ENCODE measurements at places on chromosomes 7 and 10.
A peak's percentile ranks its signal among the peaks of the same experiment; 100 is the strongest.

- DNase-seq, result no peak
Measured at GRCh38 chr7:129968592-129969383, 16.0 kb upstream of the UBE2H start.

DNA sequence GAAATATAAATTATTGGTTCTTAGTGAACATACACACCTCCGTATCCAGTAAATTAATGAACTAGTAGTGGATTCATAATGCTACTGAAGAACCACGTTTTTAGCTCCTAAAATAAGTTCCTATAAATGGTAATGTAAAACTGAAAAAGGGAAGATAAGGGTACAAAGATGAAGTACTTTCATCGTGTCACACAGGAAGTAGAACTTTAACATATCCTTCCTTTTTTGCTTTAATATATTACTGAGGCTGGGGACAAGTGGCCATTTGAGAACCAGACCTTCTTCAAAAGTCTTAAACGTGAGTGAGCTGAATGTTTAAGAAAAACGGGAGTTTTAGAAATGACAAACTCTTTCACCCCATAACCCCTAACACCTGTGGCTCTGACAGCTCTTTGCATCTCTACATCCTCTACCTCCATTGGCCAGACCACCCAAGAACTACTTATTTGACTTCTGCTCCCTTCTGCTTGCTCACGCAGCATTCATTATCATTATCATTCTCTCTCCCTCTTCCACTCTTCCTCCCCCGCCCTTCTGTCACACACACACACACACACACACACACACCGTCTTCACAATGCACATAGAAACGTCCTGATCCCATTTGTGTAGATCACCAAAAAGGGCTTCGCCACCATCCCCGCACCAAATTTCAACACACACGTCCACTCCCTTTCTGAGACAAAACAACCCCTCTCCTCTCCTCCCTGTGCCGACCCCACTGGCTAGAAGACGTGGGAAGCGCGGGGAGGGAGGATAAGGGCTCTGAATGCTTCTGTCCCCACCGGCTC lies 677 bp downstream of the SKAP2 start:
- DNase-seq, result peak; percentile 41

DNA sequence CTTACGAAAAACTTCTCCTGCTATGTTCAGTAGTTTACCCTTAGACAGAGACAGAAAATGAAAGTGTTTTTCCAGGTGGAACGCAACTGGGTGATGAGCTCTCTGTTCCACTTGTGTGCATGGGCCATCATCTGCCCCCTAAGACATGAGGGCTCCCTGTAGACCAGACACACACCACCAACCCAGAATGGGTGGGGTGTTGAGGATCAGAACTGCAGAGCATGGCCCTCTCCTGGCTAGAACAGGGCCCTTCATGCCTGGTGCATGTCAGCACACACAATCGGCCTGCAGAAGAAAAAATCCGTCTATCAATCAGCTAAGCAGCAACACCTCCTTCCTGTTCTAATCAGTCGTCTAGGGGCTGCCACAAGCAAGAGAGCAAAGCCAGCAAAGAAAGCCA lies 186.2 kb upstream of the INHBA start:
- no peak for DNase-seq

GRCh38 chr7:157477550-157478212 lies 140.9 kb downstream of the DNAJB6 start:
- DNase-seq, result no peak

DNA sequence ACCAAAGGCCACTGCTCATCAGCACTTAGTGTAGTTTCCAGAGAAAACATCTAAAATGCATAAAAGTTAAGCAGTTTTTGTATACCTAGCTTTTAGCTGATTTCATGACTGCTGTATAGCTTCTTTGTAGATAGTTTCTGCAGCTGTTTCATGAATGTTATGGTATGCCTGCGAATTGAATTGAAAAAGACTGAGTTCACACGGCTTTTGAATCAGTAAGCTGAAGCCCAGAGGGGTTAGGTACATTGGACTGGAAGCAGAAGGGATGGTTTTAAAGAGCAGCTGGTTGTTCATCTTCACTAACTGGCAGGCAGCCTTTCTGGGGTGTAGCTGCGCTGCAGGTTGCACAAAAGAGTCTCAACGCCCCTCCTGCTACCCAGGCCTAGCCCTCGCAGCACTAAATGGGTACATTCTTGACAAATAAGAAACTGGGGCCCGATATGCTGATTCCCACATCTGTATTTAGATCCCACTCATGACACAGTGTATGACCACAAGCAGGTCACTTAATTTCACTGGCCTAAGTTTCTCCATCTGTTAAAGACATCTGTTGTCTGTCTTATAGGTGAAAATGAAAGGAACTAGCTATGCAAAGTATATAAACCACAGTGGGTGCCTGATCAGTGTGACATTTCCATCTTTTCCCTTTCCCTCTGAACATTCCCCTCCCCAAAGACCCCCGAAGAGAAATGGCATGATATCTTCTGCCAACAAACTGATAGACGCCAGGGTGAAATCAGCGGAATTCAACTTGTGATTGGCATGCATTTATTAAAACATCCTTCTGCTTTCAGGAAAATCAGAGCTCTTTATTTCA lies 85.9 kb upstream of the AGBL3 start:
- no peak for DNase-seq

DNA sequence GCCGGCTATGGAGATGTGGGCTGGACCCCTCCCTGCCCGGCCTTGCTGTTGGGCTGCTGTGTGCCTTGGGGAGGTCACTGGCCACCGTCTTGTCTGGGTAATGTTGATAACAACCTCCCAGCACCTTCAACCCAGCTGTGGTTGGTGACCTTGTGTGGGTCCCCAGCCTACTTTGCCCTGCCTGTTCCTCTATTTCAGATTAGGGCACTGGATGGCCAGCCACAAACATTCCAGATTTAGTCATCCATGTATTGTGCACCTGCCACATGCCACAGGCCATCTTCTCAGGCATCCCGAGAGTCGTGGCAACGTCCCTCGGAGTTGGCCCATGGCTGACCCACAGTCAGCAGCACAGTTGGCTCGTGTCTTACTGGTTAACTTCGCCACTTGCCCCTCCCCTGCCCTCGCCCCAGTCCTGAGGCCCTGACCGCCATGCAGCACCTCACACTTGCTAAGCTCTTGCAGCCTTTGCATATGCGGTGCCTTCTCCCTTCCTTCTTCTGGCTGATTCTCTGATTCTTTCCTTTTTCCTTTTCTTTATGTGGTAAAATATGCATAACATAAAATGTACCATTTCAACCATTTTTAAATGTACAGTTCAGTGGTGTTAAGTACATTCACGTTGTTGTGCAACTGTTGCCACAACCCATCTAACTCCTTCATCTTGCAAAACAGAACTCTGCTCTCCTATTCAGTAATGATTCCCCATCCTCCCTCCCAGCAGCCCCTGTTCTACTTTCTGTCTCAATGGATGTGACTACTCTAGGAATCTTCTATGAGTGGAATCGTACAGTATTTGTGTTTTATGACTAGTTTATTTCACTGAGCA lies 60.6 kb downstream of the PRF1 start:
- no peak for DNase-seq

GRCh38 chr7:127976056-127976737 lies 55.0 kb downstream of the LRRC4 start:
- DNase-seq, result no peak

DNA sequence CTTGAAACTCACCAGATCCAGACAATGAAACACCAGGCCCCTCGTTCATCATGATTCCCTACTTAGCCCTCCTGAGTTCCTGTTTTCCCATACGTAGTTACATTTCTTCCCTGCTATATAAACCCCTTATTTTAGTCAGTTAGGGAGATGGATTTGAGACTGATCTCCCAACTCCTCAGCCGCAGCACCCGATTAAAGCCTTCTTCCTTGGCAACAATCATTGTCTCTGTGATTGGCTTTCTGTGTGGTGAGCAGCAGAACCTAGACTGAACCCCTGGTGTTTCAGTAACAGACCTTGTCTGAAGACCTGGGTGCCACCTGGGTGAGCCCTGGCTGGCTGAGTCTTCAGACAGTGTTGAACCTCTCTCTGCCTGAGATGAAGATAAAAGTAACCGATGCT lies 118.0 kb downstream of the OAT start:
- DNase-seq, result no peak

Measured in stimulated activated naive CD4-positive, alpha-beta T cell (primary cell).